ENCODE measurements at places on chromosomes 16 and 17.

DNA sequence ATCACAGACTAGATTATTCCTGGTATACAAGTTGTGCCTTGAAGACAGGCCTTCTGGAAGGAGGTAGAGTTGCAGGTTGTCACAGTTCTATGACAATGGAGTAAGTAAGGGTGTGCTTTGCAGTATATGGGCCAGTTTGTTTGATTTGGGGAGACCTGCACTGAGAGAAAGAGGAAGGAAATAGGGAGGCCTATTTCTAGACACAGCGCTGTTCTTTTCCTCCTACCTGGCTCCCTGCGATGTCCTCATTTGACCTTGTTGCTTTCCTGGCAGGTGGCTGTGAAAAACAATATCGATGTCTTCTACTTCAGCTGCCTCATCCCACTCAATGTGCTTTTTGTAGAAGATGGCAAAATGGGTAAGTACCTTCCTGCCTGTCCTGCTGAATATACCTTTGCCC is 22.5 kb upstream of the RASL10B start:
- no peak for DNase-seq

DNA sequence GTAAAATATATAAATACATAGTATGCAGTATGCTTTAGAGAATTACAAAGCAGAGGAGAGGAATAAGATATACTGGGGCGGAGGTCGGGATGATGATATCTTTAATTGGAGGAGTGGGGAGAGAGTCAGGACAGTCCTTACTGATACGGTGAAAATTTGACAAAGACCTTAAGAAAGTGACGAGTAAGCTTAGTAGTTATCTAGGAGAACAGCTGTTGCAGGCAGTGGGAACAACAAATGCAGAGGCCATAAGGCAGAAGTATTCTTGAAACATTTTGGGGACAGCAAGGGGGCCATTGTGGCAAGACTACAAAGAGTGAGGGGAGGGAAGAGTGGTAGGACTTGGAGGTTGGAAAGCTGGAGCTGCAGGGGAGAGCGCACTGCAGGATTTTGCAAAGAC is 22.3 kb upstream of the CDC6 start:
- DNase-seq = no peak

GRCh38 chr17:79749156-79749815 is 18.5 kb downstream of the ENPP7 start:
- DNase-seq = no peak

GRCh38 chr16:31344712-31345111 is 10.3 kb upstream of the ITGAX start:
- no peak for DNase-seq

GRCh38 chr17:20009302-20010098 is at the start of gene SPECC1:
Gene SPECC1, plus strand, starts transcription at chr17:20009359. Its CDS starts 87,293 bp downstream, at chr17:20096652.
- peak; percentile 75 for DNase-seq

- no peak for DNase-seq
Observed at GRCh38 chr16:20001856-20002707, 71.6 kb downstream of the GPR139 start.

GRCh38 chr16:85284141-85284817 is 172.0 kb upstream of the CIBAR2 start:
- no peak for DNase-seq

DNA sequence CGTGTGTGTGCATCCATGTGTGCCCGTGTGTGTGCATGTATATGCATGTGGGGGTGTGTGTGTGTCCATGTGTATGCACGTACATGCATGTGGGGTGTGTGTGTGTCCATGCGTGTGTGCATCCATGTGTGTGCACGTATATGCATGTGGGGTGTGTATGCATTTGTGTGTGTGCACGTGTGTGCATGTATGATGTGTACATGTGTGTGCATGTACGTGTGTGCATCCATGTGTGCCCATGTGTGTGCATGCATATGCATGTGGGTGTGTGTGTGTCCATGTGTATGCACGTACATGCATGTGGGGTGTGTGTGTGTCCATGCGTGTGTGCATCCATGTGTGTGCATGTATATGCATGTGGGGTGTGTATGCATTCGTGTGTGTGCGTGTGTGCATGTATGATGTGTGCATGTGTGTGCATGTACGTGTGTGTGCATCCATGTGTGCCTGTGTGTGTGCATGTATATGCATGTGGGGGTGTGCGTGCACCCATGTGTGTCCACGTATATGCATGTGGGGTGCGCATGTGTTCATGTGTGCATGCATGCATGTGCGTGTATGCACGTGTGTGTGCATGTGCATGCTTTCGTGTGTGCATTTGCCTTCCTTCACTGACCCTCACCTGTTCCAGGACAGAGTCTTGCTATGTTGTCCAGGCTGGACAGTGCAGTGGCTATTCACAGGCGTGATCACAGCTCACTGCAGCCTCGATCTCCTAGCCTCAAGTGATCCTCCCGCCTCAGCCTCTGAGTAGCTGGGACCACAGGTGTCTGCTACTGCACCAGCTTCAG is 129.6 kb upstream of the TNRC6C start:
- peak; percentile 10 for DNase-seq

- DNase-seq = no peak
Observed at GRCh38 chr16:83968306-83968851, 335 bp downstream of the NECAB2 start.

DNA sequence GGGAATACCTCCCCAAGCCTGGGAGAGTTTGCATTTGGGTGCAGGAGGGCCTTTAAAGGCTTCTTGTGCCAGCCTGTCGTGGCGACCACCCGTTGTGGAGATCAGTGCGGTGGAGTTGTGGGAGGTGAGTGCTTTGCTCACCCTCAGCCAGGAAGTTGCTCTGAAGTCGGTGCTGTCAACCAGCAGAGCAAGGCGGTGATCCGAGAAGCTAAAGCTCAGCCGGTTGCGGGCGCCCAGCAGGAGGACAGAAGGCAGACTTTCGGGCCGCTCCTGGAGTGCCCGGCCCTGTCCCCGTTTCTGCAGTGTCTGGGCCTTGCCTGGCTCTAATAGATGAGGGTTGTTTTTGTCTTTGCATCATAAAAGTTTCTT is 1.4 kb downstream of the UBE2I start:
- DNase-seq = no peak

DNA sequence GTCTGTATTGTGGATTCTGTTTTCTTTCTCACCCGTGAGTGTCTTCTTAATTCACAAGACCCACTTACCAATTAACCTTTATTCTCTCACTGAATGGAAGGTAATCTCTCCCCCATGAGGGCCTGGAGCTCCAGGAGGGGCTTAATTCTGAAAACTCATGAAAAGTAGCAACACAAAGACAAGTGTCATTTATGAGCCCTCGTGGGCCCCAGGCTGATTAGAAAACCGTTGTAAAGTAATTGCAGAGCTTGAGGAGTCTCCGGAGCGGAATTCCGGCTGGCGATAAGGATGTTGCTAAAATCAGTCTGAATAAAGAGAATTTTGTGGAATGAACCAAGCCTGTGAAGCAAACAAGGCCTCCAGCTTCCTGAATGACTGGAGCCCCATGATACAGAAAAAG is 301.5 kb downstream of the HAPSTR1 start:
- no peak for DNase-seq

GRCh38 chr17:67056746-67057490 is 12.6 kb downstream of the CACNG1 start:
- no peak for DNase-seq

DNA sequence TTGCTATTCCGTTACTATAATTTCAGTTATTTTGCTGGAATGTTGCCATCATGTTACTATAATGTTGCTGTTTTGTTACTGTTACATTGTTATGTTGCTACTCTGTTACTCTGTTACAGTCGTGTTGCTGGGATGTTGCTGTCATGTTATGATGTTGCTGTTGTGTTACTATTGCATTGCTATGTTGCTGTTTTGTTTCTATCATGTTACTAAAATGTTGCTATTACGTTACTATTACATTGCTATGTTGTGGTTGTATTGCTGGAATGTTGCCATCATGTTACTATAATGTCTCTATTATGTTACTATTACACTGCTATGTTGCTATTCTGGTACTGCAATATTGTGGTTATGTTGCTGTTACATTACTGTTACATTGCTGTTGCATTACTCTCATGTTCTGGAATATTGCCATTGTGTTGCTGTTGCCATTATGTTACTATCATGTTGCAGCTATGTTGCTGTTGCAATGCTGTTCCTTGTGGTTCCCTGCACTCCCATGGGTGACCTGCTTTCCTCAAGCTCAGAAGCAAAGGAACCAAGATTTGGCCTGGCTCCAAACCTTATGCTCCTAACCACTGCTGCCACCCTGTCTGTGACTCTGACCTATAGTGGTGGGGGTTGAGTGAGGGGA is 64.4 kb downstream of the ABCC6 start:
- no peak for DNase-seq

- DNase-seq = no peak
Observed at GRCh38 chr17:72631568-72631948, 460.9 kb downstream of the SLC39A11 start.

GRCh38 chr16:11361701-11362451 is 16.6 kb downstream of the RMI2 start:
- no peak for DNase-seq

- DNase-seq = no peak
Observed at GRCh38 chr16:9840761-9841665, 341.2 kb downstream of the GRIN2A start.

- DNase-seq = no peak
Observed at GRCh38 chr17:50102164-50102991, 7.2 kb downstream of the PDK2 start.

DNA sequence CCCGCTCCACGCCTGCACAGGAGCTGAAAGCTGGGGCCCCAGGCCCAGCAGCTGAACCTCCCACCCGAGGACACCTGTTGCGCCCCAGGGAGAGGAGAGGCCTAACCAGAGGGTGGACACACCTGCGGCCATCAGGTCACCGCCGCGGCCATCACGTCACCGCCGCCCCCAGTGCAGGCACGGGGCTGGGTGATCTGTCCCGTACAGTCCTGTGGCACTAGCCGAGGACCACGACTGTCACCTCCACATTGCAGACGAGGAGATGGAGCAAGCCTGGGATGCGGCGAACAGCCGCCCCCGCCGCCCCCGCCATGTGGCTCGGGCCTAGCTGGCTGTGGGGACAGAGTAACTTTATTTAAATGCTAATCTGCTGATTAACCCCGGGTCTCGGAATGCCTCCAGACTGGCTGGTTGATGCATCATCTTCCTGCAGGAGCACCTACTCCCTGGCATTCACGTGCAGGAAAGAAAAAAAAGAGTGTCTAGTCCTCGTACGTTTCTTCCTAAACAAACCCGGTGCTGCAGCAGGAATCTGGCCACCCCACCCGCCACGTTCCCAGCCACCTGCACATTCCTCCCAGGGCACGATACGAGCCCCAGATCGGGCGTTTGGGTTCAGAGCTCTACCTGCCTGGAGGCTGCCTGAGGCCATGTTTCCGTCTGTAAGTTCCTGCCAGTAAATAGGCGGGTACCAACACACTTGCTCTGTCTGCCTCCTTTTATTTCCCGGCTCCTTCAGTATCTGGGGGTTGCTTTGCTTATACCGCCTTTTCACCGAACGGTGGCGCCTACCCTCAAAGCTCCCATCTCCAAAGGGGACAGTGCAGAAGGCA is 29.9 kb downstream of the PIEZO1 start:
- no peak for DNase-seq

- DNase-seq = no peak
Observed at GRCh38 chr17:77124192-77124889, 16.4 kb upstream of the SEC14L1 start.

DNA sequence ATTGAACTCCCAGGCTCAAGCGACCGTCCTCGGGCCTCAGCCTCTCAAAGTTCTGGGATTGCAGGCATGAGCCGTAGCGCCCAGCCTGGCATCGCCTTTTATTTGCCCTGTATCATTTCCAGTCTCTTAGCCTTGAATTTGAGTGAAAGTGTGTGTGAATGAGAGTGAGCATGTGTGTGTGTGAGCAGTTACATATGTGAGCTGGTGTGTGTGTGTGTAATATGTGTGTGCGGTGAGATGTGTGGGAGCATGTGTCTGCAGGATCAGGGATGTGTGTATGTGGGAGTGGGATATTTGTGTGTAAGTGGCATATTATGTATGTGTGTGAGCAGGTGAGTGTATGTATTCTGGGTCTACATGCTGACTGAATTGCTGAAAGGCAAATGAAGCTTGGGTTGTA is 5.5 kb downstream of the RAB11FIP3 start:
- DNase-seq = no peak

GRCh38 chr17:70934835-70935234 is 765.5 kb downstream of the KCNJ2 start:
- no peak for DNase-seq

DNA sequence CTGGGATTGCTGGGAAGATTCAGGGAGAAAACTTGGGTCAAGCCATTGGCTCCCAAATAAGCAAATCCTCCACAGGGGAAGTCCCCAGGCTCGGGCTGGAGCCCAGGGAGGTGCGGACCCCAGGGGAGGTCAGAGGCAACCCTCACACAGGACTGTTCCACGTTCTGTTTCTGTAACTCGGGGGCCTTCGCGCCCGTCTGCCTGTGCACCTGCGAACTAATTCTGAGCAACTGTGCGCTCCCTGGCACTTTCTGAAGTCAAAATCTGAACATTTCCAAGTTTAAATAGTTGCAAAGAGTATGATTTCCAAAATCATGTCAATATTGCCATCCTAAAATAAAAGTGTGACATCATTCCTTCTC is 16.8 kb downstream of the TIMM22 start:
- no peak for DNase-seq

DNA sequence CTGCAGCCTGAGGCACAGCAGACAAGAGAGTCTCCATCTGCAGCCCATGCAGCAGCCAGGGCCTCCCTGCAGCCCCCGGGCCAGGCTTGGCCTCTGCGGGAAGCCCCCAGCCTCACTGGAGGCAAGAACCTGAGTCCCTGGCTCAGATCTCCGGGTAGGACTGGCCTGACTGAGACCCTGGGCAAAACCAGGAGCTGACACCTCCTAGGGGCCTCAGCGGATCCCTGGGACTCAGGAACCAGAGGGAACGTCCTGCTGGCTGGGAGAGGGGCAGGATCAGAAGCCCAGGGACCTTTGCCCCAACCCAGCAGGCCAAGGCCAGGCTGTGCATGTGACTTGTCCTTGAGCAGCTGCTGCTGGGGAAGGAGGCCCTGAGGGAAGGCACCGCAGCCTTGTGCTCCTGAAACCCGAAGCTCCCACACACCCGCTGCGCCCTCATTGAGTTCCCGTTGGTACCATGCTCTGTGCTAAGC is 1.7 kb upstream of the PRSS21 start:
- no peak for DNase-seq

DNA sequence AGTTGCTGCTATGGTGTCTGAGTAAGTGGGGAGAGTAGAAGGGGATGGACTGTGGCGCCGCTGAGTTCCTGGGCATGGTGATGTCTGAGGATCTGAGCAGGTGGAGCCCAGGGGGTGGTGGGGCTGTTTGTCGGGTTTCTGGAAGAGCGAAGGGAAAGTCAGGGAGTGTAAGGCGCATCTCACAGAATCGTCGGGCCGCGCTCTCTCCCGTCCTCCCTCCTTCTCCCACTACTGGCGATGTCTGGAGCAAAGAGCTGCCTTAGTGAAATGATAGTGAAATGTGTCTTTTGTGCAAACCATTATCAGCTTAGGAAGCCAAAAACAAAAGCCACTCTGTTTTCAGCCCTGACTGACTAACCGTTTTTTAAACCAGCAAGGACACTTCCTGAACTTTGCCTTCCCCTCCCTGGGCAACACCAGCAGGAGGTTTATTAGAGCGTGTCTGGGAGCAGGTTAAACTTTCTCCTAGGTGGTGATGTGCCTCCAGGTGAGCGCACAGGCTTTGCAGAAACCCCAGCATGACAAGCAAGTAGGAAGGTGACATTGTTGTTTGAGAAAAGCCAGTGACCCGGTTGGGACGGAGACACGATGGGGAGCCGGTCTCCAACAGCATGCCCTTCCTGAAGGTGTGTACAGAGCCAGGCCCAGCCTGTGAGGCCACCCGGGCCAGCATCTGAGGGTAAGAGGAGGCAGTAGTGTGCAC is 49.1 kb downstream of the RAB11FIP3 start:
- no peak for DNase-seq
